IMR-90 (cell line): ENCODE measurements at places on chromosomes 16 and 17. TPM values are rescaled to one million over a fixed set of nuclear protein-coding genes. Genes with fewer than 3 reads are reported as not detected.

GRCh38 chr16:16863672-16864071 lies 484.7 kb downstream of the NPIPA7 start:
- no peak for DNase-seq

- DNase-seq, result peak; percentile 37
Measured at GRCh38 chr17:37605081-37605480, 4.1 kb downstream of the SYNRG start.

DNA sequence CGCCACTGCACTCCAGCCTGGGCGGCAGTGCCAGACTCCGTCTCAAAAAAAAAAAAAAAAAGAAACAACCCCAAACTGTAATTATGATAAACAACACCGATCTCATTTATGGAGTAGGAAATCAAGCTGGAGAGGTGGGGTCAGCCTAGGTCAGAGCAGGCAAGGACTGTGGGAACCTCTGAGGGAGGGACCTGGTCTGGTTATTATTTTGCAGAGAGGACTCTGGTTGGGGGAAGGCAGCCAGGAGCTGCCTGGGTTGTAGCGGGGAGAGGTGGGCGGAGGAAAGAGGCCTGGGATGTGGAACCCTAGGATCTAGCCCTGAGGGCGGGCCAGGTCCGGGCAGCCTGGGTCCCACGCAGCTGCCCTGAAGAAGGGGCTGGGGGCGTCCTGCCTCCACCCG lies 10.9 kb upstream of the HS3ST6 start:
- no peak for DNase-seq

DNA sequence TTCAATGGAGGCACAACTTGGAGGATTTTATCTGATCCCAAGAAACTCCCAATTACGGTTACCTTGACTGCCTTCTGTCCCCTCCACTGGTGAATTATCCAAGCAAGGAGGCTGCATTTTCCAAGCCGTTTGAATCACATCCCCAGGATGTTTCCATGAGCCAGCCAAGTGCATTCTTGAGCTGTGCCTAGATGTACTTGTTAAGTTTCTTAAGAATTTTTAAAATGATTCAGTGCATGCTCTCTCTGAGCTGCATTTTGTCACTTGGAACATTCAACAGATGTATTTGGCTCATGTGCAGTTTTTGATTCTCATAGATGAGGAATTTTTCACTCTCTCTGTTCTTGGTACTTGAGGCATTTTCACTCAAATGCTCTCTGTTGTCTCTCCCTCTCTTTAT lies 202.6 kb upstream of the MYOCD start:
- peak; percentile 86 for DNase-seq

DNA sequence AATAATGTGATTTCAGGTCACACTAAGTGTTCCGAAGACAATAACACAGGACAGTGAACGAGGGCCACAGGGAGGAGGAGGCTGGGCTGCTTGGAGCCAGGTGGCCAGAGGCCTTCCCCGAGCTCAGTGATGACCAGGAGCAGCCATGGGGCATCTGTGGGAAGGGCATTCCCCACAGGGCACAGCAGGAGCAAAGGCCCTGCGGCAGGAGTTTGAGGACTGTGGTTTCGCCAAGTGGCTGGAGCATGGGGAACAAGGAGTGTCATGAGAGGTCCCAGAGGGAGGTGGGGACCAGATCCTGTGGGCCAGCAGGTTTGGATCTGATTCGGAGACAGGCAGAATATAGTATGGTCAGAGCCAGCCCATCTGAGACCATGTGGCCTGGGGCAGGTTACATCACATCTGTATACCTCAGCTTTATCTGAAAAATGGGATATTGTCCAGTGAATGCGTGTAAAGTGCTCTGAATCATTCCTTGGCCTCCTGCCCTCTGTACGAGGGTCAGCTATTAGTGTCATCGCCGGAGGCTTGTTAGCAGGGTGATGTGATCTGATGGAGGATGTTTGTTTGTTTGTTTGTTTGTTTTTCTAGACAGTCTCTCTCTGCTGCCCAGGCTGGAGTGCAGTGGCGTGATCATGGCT lies 176.8 kb downstream of the KATNIP start:
- peak; percentile 53 for DNase-seq

SSTR5 gene
- not detected in 2 replicates for total RNA-seq

GRCh38 chr17:56172517-56172982 lies 19.3 kb downstream of the ANKFN1 start:
- DNase-seq, result no peak

- no peak for DNase-seq
Measured at GRCh38 chr17:82012640-82013295, 9.9 kb downstream of the CENPX start.

IRX3 gene
- total RNA-seq, result not detected in 2 replicates

DNA sequence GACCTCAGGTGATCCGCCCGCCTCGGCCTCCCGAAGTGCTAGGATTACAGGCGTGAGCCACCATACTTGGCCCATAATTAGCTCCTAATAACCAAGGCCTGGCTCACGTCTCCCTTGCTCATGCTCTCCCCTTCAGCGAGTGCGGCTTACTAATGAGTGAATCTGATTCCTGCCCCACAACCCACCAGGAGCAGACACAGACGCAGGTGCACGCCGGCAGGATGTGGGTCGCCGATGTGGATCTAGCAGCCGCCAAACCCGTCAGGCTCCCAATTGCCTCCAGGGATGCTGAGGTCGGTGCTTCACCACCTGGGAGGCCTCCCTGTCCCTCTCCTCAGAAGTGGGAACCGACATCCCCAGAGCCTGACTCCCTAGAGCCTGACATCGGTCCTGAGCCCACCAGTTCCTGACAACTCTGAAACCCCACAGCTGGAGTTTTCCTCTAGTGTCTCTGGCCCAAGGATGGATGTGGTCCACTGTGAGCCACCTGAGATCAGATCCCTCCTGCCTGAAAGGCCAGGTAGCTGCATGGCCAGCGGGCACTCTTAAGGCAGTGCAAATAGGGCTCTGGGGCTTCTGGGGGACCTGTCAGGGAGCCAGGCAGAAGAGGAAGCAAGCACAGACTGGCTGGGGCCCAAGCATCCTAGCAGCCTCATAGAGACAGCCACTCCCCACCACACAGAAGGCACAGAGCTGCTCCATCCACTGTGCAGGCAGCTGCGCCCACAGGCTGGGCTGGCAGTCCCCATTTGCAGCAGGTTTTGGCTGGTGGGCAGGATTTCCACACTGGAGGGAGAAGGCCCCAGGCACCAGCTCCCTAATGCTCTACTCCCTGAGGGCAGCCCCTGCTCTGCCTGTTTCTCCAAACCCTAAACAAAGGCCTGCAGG lies 10.8 kb downstream of the EXOC7 start:
- no peak for DNase-seq

RASD1 gene
- 0.54 and 1.1 TPM in 2 replicates for total RNA-seq

DNA sequence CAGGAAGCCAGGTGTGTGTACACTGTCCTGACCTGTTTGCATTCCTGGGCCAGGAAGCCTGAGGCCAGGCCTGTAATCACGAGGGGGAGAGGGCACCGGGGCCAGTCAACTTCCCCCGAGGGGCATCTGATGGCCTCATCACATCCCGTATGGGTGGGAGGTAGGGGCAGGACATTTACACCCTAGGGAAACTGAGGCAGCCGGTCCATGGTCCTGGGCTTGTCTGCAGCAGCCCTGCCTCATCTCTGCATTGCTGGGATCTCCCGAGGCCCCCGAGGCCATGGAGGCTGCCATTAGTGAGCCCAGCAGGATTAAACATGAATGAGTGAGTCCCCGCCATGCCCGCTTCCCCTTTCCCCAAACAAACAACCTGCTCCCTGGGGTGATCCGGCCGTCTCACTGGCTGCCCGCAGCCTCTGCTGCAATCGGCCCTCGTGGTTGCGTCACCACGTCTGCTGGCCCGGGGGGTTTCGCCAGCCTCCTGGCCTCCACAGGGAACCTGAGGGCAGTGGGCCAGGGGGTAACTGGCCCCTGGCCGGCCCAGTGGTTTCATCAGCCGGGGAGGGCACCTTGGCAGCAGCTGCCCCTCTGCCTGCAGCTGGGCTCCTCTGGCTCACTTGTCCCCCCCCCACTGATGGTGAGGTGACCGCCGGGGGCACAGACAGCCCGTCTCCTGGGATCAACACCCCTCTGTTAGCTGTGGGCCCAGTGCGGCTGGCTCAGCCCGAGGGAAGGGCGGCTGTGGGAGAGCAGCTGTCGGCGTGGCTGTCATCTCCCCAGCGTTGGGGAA lies 88.3 kb upstream of the GSE1 start:
- DNase-seq, result peak; percentile 49

DNA sequence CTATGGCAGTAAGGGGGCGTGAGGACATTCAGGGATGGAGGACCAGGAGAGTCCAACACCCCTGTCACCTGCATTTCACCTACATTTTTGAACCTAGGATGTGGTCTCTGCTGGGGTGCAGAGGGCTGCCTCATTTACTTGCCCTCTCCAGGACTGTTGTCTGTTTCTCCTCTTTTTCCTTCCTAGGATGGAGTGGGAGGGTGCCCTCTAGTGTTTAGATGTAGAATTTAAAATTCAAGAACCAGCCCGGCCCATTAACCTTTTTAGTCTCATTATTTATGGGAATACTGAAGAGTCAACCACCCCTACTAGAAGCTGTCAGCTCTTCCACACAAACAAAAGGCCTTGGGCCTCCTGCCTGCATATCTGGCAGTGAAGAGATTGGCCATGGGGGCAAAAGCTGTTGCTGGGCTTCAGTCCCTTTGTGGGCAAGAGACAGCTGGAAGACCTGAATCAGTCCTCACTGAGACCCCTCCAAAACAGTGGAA lies 2.5 kb upstream of the STARD3 start:
- peak; percentile 44 for DNase-seq
